Activated gamma-delta T cell (primary cell): ENCODE measurements at places on chromosomes 6 and 20.

- DNase-seq, result no peak
Observed at GRCh38 chr6:76984572-76984971, 478.7 kb downstream of the HTR1B start.

DNA sequence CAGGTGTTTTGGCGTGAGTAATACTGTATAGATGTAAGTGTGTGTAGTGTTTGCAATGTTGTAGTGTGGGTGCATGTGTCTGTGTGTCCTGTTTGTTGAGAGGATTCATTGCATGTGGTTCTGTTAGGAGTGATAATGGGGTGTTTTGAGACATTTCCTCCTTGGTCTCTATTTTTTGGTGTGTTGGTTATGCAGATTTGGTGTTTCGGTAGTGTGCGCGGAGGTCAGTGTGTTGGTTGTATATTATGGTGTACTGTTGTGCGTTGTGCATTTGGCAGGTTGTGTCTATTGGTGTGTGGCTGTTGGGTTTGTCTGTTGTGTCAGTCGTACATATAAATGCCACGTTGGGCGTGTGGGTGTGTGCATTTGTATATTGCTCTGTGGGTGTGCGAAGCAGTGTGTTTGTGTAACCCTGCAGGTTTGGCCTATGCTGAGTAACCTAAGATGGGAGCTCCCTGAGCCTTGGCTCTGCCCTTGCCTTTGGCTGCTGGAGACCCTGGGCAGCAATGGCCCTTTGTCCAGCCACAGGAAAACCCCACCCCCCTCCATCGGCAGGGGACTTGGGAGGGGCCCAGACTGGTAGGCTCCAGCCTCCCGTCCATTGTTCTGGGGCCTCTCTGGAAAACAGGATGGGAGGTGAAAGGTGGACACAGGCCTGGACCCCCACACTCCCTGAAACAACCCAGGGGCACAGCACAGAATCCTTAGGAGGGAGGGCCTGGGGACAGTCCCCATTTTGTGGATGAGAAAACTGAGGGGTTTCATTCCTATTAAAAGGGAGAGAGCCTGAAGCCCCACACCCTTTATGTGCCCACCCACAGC is 10.3 kb upstream of the ID1 start:
- no peak for DNase-seq

DNA sequence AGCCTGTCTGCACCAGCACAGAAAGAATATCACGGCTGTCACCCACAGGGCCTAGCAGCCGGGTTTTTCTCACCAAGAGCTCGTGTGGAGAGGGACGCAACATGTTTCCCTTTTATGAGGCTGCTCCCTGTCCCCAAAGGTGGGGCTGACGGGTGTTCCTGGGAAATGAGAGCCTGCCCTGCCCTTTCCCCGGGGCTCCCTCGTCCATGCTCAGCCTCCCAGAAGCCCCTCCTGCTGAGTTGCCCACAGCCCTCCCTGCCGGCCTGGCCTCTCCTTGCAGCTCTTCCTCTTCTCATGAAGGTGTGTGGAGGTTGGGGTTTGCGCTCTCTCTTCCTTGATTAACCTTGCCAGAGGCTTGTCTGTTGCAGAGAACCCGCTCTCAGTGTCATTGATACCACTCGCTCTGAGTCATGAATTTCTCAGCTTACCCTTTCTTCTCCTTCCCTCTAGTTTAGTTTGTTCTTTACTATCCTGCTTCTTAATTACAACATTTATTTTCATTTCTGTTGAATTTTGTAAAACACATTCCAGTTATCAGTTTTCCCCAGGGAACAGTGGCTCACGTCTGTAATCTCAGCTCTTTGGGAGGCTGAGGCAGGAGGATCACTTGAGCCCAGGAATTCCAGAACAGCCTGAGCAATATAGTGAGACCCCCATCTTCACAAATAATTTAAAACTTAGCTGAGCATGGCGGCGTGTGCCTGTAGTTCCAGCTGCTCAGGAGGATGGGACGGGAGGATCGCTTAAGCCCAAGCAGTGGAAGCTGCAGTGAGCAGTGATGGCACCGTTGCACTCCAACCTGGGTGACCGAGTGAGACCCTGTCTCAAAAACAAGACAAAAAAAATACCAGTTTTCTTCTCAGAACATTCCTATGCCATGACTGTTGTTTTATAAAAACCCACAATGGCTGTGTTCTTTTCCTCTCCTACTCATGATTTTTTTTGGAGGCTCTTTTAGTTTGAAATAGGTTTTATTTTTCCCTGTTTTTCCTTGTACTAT is 103.8 kb downstream of the TMEM242 start:
- DNase-seq, result no peak

GRCh38 chr20:6966721-6967120 is 199.2 kb downstream of the BMP2 start:
- DNase-seq, result no peak

DNA sequence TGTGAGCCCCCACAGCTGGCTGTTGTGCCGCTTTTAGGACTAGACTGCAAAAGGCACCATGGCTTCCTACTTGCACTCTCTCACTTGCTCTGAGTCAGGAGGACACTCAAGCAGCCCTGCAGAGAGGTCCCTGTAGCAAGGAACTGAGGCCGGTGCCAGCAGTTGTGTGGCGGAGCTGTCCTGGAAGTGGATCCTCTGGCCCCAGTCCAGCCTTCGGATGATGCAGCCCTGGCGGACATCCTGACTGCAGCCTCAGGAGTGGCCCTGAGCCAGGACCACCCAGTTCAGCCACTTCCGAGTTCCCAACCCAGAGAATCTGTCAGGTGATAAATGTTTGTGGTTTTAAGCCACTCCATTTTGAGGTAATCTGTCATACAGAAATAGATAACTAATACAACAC is 17.5 kb downstream of the CTCFL start:
- no peak for DNase-seq

DNA sequence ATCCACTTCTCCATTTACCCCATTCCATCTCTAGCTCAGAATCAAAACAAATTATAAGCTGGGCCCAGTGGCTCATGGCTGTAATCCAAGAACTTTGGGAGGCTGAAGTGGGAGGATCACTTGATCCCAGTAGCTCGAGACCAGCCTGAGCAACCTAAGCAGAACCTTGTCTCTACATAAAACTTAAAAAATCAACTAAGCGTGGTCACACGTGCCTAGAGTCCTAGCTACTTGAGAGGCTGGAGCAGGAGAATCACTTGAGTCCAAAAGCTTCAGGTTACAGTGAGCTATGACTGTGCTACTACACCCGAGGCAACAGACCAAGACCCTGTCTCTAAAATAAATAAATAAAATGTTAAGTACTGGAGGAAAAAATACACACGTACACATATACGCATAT is 74.7 kb upstream of the RUNX2 start:
- DNase-seq, result no peak

- no peak for DNase-seq
Observed at GRCh38 chr6:117404548-117404947, 21.2 kb downstream of the ROS1 start.

- DNase-seq, result no peak
Observed at GRCh38 chr6:77123527-77123926, 339.8 kb downstream of the HTR1B start.

DNA sequence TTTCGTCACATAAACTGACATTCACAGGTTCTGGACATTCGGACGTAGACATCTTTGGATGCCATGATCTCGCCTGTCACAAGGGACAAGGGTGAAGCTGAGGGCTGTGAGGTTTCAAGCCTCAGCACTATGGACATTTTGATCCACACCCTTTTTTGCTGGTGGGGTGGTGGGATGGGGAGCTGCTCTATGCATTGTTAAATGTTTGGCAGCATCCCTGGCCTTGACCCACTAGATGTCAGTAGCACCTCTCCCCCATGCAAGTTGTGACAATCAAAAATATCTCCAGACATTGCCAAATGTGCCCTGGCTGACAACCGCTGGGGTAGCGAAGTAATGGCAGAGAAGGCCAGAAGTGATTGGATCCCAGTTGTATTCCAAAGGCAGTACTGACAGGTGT is 229.4 kb downstream of the TSHZ2 start:
- DNase-seq, result no peak

DNA sequence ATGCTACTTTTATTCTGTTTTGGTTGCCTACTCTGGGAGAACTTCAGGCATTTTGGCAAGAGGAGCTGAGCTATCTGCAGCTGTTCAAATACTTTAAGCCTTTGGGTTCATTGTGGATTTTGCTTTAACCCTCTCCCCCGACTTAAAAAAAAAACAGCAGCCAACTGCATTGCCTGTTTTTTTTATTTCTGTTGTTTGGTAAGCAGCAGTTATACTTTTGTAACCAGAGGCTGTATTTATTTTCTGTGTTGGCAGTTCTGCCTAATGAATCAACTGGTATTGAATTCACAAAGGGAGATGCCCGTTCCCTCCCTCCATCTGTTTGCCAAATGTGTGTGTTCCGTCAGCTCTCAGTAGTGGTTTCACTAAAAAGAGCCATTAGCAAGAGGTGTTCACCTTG is 484.0 kb downstream of the UTRN start:
- DNase-seq, result no peak

DNA sequence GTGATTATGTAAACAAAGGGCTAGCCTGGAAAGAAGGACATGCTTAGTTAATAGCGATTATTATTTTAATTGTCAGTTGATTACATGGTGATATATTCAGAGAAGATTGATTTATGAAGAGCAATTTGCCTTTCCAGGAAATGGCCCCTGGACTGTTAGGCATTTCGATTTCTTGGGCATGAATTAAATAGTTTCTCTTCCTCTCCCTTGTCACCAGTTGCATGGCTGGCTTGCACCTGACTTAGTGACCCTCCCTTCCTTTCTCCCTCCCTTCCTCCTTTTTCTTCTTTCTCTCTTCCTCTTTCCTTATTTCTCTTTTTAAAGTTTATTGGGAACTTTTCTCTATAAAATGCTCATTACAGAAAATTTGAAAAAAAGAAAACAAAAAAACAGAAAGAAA is 235.4 kb downstream of the CDC5L start:
- DNase-seq, result no peak

- no peak for DNase-seq
Observed at GRCh38 chr6:44332585-44332984, 9.9 kb upstream of the SPATS1 start.

GRCh38 chr20:13839421-13840092 is 54.7 kb downstream of the NDUFAF5 start:
- DNase-seq, result no peak

DNA sequence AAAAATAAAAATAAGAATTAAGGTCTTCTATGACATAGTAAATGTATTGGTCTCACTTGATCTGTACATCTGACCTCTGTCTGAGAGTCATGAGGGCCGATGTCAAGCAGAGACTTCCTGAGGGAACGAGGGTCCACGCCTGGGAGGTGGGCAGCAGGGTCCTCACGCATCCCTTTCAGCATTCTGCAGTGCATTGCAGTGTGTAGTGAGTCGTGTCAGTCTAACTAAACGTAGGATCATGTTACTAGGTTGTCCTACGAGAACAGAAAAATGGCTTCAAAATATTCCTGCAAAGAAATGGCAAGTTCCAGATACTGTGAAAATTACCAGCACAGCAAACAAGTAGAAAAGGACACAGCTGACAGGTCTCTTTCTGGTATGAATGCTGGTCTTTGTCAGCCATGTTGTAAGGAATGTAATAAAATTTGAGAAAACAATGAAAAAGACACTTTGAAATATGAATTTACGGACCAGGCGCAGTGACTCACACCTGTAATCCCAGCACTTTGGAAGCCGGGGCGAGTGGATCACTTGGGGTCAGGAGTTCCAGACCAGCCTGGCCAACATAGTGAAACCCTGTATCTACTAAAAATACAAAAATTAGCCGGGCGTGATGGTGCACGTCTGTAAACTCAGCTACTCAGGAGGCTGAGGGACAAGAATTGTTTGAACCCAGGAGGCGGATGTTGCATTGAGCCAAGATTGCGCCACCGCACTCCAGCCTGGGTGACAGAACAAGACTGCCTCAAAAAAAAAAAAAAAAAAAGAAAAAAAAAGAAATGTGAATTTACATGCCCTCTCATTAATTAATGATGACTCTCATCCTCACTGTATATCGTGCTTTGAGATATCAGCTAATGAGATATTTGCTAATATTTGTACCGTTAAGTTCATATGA is 2.4 kb upstream of the AHCY start:
- DNase-seq, result no peak

DNA sequence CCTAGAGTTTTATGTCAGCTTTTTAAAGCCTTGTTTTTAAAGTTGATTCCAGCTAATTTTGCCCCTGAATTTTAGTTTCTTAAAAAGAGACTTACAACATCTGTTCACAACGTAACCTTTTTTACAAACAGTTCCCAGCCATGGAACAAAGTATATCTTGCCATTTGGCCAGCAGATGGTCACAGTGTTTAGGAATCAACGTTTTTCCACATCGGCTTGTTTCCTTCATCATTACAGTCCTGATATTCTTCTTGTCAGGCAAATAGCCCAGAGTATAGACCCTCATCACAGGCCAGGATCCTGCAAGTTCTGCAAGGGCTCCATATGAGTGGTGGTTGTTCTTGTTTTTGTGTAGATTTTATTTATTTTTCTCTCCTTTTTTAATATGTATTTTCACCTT is 341.7 kb upstream of the HTR1E start:
- no peak for DNase-seq

- DNase-seq, result no peak
Observed at GRCh38 chr6:104613416-104614001, 246.2 kb downstream of the HACE1 start.

DNA sequence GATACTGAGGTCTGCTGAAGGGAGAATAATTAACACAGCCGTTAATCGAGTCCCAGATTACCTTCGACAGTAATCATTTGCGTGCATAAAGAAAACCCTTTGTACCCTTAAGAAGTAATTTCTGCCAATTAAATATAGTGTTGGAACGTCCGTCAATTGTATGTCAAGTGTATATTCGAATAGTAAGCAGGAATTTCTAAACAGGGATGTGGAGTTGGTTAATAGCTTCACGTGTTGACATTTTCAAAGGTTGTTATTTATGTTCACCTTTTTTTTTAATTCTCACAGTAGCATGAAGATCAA is 798 bp upstream of the SNAP91 start:
- DNase-seq, result no peak

DNA sequence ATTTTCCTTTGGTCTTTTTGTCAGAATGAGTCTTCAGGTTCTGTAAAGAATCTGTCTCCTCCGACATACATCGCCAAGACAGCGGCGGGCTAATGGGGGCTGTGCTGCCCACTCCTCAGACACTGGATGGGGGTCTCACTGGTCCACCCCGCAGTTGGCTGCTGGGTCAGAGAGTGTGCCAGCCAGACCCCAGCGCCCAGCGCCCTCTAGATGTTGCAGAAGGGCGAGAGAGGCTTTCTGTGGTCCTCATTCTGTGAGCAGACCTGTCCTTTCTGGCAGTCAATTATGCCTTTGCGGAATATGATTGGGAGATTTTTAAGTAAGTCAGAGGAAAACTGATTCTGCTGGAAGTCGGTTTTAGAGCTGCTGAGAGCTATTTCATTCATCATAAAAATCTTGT is 7.8 kb upstream of the CCR6 start:
- DNase-seq, result no peak

DNA sequence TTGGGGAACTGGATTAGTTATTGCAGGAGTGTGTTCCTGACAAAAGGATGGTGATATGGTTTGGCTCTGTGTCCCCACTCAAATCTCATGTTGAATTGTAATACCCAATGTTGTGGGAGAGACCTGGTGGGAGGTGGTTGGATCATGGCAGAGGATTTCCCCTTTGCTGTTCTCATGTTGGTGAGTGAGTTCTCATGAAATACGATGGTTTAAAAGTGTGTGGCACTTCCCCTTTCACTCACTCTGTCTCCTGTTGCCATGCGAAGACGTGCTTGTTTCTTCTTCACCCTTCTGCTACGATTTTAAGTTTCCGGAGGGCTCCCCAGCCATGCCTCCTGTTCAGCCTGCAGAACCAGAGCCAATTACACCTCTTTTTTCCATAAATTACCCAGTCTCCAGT is 16.2 kb upstream of the TREM1 start:
- DNase-seq, result no peak
